AML-193 (cell line): ENCODE measurements at places on chromosomes 2 and 18.
A peak's percentile ranks its signal among the peaks of the same experiment; 100 is the strongest.

- DNase-seq: no peak
These were observed 41.6 kb upstream of the RALBP1 start for GRCh38 chr18:9433671-9434121.

- DNase-seq: no peak
These were observed 20.4 kb upstream of the IL1R1 start for GRCh38 chr2:102122115-102122514.

DNA sequence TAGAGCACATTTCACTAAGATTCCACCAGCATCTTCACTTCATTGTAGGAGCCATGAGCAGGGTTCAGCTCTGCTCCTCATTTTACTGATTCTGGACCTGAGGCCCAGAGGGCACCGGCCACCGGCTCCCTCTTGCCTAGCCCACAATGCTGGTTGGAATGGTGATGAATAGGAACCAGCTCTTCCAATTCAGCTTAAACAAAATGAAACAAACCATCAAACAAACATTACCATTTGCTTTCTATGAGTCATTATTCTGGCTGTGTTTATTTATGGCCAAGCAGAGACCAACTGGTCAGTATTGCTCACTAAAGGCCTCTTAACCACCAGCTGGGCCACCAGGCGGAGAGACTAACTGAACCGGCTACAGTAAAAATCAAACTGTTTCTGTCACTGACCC, 176.7 kb downstream of the MTX2 start:
- DNase-seq: no peak

DNA sequence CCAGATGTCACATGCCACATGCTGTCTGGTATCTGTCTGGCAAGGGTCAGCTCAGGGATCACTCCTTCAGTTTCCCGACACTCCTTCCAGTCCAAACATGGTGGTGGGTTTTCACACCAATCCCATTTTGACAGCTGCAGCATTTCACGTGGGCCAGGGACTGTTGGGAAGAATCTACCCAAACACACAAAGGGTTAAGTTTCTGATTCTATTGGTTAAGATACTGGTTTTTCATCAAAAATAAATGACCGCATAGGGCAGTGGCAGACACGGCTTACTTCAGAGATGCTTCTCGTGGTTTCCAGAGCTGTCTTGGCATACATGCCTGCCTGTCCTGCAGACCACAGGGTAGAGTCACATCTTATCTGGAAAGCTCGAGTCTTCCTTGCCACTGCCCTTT, 79.7 kb downstream of the PSMG2 start:
- DNase-seq: no peak

DNA sequence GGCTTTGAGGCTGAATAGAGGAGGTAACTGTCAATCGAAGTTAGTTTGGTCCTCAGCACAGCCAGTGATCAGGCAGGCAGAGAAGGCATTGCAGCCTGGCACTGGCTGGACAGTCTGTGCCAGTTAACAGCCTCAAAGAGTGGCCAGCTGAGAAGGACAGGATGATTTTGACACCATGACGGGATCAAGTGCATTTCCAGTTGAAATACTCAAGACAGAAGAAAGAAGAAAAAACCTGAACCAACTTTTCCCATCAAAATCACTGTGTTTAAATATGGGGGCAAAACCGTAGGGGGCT, 96.7 kb upstream of the ZCCHC2 start:
- no peak for DNase-seq

DNA sequence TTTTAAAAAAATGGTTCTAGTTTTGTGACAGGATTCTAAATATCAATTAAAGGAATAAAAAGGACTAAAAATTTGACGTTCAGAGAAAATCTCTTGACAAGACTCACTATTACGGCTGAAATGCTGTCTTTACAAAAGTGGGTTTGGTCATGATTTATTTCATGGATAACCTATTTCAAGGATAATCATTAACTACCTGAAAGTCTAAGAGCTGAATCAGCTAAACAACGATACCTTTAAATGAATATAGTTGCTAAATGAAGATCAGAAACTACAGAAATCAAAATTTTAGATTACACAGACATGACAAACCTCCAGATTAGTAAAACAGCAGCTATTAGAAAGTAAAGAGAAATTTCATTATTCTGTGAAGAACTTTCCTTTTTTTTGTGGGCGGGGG, 35.7 kb downstream of the RTTN start:
- DNase-seq: no peak

- DNase-seq: no peak
These were observed 5.9 kb upstream of the SCYGR2 start for GRCh38 chr2:227592694-227593387.

GRCh38 chr18:6821356-6821755, 91.8 kb downstream of the ARHGAP28 start:
- no peak for DNase-seq

DNA sequence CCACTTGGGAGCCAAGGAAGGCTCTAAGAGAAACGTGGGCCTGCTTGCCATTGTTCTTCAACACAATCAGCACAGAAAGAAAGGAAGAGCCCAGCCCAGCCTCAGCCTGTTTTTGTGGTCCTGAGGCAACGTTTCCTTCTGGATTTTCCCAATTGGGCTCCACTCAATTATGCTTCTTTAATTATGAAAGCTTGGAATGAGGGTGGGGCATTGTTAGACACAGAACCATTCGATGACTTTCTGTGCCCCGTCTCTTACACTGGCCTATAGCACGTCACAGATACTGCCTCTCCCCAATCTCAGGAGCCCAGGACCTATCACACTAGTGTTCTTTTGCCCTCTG, 207.4 kb downstream of the ZFP36L2 start:
- no peak for DNase-seq

DNA sequence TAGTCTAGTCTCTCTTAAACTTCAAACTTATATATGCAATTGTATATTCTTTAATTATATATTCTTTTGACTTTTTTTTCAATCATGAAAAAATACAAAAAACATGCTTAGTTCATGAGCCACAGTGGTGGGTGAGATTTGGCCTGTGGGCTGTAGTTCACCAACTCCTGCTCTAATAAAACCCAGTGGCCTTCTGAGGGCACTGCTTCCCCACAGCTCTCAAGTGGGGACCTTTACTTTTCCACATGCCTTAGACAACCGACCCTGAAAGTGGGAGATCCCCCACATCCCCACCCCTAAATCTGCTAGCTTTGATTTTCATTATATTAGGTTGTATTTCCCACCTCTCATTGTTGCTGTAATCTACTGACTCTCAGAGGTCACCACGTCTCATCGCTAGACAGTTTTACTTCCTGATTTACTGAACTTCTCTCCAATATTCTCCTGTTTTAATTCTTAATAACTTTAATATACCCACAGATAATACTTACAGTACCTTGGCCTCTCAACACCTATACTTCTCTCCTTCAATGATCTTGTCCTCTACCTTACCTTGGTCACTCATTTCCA, 57.3 kb downstream of the ROCK1 start:
- DNase-seq: no peak

DNA sequence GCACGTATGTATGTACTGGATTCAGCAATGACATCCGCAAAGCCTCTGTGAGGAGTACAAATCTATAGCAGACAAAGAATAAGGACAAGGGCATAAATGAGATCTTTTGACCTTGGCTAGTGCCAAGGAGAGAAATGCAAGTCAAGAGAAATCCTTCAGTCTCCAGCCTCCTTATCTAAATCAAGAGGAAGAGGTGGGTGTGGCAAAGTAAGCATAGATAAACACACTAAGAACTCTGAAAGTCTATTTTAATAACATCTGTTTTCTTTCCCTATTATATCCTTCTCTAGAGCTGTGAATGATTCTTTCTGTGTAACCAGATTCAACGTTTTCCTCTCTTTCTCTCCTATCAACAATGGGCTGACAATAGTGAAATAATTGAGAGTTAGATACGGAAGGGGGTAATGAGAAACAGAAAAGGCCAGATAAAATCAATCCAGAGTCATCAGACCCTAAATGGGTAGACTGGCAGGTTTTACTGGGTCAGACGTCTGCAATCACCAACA, 118.5 kb upstream of the ZFP36L2 start:
- DNase-seq: no peak

GRCh38 chr2:64260093-64260803, 116.0 kb upstream of the PELI1 start:
- peak; percentile 45 for DNase-seq

- DNase-seq: no peak
These were observed 57.2 kb downstream of the TSHZ1 start for GRCh38 chr18:75267643-75268363.

DNA sequence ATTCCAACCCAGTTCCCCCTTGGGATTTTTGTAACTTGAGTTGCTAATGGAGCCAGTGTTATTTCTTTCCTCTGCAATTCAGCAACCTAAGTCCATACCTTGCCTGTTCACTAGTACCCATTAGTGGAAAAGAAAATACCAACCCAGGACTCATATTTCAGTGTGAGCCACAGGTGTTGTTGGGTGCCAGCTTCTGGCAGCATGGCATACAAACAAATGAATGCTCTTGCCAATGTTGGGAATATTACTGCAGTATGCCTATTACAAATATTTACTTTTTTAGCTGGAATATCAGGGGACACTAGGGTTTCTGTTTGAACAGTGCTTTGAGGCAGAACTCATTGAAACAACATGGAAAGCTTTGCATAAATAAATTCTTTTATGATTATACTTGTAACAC, 130.2 kb downstream of the NCKAP5 start:
- DNase-seq: no peak

DNA sequence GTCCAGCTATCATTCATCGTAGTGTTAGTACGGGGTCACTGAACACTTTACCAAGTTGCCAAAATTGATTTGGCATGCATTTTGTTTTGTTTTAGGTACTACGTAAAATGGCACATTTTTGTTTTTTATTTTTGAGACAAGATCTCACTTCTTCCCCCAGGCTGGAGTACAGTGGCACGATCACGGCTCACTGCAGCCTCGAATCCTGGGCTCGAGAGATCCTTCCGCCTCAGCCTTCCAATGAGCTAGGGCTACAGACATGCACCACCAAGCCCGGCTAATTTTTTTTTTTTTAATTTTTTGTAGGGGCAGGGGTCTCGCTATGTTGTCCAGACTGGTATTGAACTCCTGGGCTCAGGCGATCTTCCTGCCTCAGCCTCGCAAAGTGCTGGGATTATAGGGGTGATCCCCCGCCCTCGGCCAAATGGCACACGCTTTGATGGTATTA, 786 bp downstream of the TAF1B start:
- no peak for DNase-seq

DNA sequence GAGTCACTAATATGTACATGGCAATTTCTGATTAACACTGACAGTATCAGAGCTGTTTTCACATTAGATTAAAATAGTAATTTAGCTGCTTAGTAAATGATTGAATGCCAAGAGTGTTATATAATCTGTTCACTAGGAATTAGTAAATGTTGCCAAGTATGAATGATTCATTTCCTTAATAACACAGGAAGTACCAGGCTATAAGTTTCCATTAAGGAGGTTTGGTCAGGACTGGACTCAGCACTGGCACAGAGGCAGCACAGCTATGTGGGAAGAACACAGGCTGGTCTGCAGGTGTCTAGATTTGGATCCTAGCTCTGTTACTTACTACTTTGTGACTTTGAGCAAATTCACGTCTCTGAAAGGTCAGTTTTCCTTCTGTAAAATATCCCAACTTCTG, 97.2 kb downstream of the TDRD15 start:
- no peak for DNase-seq

DNA sequence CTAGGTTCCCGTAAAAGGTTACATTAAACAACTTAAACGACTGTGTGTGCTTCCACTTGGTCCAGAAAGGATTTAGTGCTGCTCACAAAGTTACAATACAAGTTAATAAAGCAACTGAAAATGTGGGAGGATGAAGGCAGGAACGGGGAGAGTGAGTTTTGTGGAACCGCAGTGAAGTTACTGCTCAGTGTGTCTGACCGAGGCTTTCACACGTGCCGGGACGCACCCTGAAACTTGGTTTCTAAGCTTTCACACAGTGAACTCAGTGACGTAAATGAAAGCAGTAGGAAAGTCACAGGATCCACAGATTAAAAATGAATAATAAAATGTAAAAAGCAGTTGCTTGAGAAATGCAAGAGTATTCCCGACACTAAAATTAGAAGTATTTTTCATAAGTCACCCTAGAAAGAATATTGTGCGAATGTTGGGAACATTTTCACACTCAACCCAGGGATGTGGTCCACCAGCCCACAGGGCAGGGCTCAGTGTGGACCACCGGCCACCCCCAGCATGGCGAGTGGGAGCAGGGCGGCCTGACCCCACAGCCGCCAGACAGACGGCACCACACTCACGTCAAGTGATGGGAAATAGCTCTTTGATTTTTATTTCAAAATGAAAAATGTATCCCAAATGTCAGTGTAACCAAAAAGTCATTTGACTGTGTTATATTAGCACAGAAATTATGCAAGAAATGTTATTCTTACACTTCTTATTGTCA, 32.6 kb upstream of the CHMP1B start:
- no peak for DNase-seq

DNA sequence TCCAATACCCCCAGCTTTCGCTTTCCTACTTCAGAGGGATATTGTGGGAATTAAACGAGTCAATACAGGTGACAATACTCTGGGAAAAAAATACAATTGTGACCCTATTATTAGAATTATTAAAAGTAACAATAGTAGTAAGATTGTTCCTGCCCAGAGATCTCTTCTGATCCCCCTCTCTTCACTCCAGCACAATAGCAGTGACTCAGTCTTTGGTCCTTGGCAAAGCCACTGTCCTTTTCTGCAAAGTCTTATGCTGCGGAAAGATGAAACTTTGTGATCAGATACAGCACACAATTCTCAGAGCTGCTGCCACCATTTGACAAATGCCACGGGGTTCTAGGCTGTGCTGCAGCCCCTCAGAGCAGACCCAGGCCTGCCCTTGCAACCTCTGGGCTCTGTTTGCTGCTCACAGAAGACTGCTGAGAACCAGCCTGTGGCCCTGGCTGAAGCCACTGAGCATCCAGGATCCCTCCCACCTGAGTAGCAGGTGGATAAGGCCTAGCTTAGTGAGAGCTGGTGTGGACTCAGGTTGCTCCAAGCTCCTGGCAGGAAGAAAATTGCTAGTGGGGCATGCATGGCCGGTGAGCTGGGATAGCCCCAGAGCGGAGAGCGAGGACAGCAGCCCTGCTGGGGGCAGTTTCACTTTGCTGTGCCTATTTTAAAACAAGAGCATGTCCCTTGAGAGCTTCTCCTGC, 60.1 kb upstream of the ROCK2 start:
- DNase-seq: no peak

- DNase-seq: no peak
These were observed 70.9 kb downstream of the TCF4 start for GRCh38 chr18:55517055-55517454.

- peak; percentile 14 for DNase-seq
These were observed 70.8 kb downstream of the QPCT start for GRCh38 chr2:37415128-37415820.

- DNase-seq: no peak
These were observed 6.6 kb upstream of the C2orf72 start for GRCh38 chr2:231030725-231031124.

- no peak for DNase-seq
These were observed 4.3 kb downstream of the RAX start for GRCh38 chr18:59268721-59269562.

DNA sequence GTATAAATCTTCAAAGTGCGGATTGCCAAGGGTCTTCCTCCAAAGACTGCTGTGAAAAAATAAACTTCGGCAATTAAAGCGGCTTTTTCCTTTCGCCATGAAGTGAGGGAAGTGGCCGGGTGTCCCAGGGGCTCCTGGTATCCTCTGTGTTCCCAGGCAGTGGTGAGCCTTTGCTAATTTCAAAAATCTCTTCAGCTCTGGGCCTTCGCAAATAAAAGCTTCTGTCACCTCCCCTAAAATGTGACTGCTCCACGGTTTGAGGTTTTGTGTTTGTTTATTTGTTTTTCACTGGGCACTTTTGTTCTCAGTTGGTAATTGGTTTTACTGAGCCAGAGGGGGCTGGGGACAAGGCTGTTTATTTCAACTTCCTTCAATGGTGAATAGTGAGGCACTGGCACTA, 270.1 kb upstream of the POU3F3 start:
- no peak for DNase-seq
